Mesothelial cell of epicardium (in vitro differentiated cells): ENCODE measurements at places on chromosomes 2 and 18. TPM values are rescaled to one million over a fixed set of nuclear protein-coding genes. Genes with fewer than 3 reads are reported as not detected.

Gene POTEC
- total RNA-seq: not detected in 3 replicates

Gene FABP1
- 1.0 to 3.8 TPM (median 2.7 TPM) in 3 replicates for total RNA-seq

Gene CDKL4
- total RNA-seq: 0.60 to 1.5 TPM (median 1.0 TPM) in 3 replicates

- no peak for DNase-seq
These were observed 28.5 kb downstream of the CCDC88A start for GRCh38 chr2:55391155-55391554.

- no peak for DNase-seq
These were observed 221.6 kb downstream of the NR4A2 start for GRCh38 chr2:156110890-156111289.

GRCh38 chr2:110910423-110910822 is 178.1 kb downstream of the ACOXL start:
- DNase-seq: no peak

DNA sequence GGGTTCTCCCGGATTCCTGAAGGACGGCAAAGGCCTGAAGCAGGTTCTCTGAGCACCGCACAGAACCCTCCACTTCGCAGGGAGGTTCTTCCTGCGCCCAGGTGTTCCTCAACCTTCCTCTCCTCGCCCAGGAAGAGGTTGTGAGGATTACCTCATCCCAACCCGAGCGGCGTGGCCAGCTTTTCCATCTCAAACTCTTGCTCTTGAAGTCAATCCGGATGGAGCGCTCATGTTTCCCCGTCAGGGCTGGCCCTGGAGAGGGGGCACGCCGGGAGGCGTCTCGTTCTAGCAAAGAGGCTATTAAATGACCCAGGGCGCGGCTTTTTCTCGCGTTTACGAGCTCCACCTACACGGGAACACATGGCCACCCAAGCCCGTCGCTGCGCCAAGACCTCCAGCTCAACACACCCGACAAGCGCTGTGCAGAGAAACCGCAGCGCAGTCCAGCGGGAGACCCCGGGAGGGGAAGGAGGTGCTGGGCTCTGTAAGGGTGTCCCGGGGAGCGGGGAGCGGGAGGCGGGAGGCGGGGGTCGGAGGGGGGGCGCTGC is 540 bp upstream of the RAB10 start:
- DNase-seq: peak; percentile 40

GRCh38 chr18:76464281-76465259 is 30.5 kb downstream of the ZNF516 start:
- no peak for DNase-seq

DNA sequence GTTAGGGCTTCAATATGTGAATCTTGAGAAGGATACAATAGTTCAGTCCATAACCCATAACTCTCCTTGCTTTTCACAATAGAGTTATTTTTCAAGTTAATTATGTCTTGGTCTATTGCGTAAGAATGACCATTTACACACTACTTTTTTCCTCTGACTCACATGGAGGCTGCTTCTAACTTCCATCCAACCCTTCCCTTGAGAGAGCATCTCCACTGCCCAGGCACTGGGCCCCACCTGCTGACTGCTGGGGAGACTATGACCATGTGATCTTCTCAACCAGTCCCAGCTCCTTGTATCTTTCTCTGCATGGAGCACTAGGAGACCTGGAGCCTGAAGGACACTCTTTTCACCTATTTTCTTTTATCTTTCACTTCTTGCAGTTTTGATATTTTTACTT is 251.5 kb downstream of the GPD2 start:
- DNase-seq: no peak

DNA sequence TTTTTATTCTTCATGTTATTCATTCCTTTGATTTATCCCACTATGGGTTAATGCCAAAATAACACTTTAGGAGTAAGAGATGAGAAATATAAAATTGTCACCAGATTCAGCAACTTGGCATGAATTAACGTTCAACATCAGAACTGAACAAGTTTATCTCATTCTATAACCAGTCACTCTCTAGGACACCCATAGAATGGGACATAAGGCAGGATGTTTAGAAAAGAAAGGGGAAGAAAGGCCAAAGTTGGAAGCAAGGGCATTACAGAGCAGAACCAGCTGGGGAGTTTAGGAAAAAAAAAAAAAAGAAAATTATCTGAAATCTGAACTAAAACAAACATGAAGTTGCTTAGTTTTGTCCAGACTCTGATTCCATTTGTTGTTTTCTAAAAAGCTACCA is 211.0 kb downstream of the PMAIP1 start:
- no peak for DNase-seq
